ENCODE measurements at places on chromosomes 12 and 14.

GRCh38 chr12:52307836-52308805, 13.1 kb downstream of the KRT83 start:
- DNase-seq, result no peak

- no peak for DNase-seq
These were observed 5.0 kb downstream of the CAND1 start for GRCh38 chr12:67274186-67274585.

GRCh38 chr12:71135812-71136176, 22.0 kb downstream of the TSPAN8 start:
- no peak for DNase-seq

DNA sequence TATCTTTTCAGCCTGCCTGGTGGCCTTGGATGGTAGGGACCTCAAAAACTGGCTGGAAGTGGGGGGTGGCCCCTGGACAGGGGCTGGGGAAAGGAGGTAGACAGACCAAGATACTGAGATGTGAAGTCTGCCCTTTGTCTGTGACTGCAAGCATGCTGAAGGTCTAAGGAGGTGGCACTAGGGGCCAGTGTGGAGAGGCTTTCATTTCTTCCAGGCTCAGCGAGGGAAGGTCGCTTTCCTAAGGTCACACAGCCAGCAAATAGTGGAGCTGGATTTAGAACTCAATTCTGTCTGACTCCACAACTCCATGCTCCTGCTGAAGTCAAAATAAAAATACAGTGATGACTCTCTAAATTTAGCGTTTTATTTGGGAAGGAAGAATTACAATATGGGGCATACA, 11.3 kb upstream of the PLBD2 start:
- DNase-seq, result no peak

- no peak for DNase-seq
These were observed 31.4 kb downstream of the TMEM233 start for GRCh38 chr12:119624966-119625365.

- no peak for DNase-seq
These were observed 41.2 kb upstream of the CRY1 start for GRCh38 chr12:107134558-107134957.

GRCh38 chr12:64318605-64319004, 72.0 kb downstream of the C12orf56 start:
- no peak for DNase-seq

DNA sequence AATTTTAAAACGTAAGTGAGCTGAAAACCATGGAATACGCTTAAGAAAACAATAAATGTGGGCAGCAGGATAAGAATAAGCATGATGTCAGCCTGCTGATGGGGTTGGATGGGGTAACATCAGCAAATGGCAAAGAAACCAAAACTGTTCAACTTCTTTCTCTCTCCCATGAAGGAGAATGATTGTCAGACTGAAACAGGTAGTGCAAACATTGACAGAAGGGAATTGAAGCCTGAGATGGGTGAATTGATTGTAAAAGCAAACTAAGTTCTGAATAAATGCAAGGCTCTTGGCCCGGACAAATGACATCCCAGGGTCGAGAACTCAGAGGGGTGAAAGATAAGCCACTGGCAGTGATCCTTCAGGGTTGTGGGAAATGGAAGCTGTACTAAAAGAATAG, 182.6 kb downstream of the ETV6 start:
- DNase-seq, result no peak

DNA sequence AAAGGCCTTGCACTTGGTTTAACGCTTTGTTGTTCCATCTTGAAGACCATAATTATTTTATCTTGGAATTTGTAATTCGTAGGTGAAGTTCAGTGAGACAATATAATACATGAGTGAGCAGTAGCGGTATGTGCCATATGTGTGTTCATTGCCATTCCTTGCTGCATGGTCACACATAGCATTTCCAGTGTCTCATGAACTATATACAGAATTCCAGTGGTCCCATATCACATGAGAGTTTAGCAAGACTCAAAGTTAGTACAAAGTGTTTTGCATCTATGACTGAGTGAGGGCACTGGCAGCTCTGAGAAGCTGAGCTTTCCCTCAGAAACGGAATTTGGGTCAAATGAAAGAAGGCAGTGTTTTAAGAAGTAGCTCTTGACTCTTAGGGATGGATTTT, 359.8 kb downstream of the FOXG1 start:
- no peak for DNase-seq

- DNase-seq, result no peak
These were observed 3.3 kb downstream of the CD4 start for GRCh38 chr12:6792522-6793201.

DNA sequence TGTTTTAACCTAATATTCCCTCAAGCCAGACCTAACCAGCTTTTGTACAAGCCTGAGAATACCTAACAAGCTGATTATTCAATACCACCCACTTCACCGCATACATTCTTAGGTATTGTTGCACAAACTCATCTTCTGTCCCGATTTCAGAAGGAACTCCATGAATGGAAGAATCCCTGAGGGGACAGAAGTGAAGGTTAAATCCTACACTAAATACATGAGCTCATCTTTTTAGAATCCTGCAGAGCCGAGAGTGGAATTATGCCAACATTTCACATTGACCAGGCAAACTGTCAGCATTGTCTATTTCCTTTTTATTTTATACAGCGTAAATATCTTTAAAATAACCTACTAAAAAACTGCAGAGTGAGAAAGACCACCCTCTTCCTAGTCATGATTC, 140.7 kb upstream of the PRICKLE1 start:
- DNase-seq, result no peak

DNA sequence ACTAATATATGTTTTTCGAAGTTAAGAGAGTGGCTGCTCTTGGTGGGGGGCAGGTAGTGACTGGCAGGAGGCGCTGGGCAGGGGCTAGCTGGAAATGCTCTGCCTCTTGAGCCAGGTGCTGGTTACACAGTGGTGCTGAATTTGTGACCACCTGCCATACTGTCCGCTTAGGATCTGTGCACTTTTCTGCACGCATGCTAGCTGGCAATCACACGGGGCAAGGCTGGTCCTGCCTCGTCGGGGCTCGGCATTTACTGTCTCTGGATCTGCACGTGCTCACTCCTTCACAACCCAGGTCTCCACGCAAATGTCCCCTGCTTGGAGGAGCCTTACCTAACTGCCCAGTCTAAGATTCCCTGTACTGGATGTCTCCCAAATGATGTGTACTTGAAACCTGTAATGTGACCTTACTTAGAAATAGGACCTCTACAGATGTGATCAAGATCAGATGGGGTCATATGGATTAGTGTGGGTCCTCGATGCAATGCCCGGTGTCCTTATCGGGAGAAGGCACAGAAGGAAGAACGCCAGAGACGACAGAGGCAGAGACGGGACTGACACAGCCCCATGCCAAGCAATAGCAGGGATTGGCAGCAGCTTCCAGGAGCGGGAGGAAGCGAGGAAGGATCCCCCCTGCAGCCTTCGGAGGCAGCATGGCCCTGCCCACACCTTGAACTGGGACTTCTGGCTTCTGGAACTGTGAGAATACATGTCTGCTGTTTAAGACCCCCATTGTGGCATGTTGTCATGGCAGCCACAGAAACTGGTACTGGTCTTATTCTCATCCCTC, 59.5 kb downstream of the RBM19 start:
- DNase-seq, result no peak

DNA sequence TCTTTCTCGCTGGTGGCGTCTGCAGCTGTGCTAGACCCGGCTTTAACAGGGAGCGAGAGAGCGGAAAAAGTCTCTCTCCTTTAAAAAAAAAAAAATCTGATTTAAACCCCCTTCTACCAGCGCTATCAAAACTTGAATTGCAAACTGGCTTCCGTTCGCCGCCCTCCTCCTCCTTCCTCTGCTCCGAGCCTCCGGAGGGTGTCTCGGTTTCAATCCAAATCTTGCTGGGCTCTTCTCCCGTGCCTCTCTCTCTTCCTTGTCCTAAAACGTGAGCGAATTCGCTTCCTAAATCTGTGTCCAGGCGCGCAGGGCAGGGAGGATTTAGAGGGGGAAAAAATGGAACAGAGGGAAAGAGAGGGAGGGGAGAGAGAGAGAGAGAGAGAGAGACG, 272 bp downstream of the TBX3 start:
- DNase-seq, result no peak

GRCh38 chr14:93994919-93995682, 2.0 kb upstream of the CCDC197 start:
- DNase-seq, result no peak

GRCh38 chr12:83414981-83415380, 728.3 kb downstream of the TMTC2 start:
- no peak for DNase-seq

- no peak for DNase-seq
These were observed 3.7 kb downstream of the MYH6 start for GRCh38 chr14:23404331-23404900.

DNA sequence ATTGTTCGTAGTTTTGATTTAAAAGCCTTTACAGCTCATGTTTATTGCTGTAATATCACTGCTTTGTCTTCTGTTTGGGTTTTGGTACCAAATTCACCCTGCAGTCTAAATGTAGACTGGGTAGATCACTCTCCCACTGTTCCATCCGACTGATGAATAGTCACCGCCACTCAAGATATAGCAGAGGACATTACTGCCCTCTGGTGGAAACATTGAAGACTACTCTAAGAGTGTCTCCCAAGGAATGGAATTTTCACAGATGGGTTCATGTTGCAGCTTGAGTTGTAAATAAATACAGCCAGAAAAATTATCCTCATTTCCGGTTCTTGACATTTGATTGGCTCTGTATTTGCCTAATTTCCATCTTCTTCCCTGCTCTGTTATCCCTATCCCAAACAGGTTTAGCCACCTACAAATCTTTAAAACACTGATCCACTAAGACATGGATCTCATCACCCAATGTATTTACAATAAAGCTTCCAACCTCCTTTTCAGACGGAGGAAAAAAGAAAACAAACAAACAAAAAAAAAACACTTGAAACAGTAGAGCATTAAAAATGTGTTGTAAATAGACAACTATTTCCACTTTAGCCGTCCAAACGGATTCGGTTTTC, 198.3 kb upstream of the CPNE8 start:
- DNase-seq, result peak; percentile 27

DNA sequence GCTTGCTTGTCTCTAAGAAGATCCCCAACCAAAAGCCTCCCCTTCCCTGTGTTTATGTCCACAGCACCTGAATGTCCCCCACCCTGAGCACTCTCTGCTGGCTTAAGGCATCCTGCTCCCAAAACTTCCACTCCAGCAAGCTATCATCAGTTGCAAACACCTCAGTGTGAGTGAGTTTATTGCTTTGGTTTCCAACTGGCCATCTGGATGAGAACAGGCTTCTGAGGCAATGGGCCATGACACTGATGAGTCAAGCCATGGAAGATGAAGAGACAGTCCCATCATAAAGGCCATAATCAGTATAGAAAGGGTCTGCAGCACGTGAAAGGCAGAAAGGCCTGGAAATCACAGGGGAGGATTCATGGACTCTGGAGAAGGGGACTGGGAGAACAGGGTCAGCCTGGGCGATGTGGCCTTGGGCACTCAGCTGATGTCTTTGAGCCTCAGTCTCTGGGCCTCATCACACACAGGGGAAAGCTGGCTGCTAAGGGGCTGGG, 12.8 kb downstream of the CMKLR1 start:
- DNase-seq, result no peak

DNA sequence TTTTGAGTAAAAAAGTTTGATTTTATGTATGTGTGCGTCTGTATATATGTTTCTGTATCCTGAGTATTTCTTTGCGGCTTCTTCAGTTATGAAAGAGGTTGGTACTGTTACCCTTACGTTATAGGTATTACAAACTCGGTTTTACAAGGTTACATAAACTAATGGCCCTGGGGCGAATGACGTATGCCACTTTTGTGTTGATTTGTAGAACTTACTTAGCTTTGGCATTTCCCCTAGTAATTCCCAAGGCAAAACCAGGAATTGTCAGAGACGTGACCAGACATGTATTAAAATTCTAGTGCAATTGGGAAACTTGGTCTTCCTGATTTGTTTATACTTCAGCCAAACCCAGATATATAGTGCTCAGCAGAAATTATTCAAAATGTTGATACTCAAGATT, 93.3 kb downstream of the DUSP16 start:
- no peak for DNase-seq

DNA sequence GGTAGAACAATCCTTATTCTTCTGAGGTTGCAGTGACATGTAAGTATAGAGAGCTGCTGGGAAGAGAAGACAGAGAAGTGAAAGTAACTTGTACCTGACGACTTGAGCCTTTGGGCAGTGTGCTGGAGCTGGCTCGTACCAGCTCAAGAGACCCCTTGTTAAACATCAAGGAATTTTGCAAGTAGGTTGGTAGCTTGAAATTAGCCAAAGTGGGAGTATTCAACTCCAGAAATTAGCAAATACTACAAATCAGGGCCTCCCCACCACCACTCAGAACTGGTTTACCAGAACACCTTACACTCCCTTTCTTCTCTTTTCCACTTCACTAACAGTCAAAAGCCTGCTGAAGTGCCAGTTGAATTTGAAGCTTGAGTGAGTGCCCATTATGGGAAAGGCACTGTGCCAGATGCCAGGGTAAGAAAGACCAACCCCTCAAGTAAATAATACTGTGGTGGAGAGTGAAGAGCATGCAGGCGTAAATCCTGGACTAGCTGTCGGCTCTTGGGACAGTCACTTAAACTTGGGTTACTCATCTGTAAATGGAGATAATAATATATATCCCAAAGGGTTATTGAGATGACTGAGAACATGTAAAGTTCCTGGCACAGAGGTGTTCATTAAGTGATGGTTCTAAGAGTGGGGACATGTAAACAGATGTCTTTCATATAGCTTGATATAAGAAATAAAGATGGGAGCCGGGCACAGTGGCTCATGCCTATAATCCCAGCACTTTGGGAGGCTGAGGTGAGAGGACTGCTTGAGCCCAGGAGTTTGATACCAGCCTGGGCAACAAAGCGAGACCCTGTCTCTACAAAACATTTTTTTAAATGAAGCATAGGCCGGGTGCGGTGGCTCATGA, 27.0 kb upstream of the EID3 start:
- no peak for DNase-seq

DNA sequence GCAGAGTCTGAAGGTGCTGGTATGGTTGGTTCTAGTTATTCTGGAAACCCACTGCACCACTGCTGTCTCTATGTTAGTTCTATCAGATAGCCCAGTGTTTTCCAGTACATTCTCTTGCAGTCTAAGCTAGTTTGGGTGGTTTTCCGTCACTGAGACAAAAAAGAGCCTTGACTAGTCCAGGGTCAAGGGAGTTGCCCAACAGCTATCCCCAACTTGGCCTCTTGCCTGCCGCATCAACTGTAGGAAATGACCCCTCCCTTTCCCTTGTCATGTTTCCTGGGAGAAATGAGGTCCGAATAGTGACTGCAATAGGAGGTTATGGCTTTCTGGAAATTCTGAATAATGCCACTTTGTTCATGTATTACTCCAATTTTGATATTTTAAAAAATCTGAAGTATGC, 160.4 kb downstream of the EFCAB11 start:
- DNase-seq, result no peak

DNA sequence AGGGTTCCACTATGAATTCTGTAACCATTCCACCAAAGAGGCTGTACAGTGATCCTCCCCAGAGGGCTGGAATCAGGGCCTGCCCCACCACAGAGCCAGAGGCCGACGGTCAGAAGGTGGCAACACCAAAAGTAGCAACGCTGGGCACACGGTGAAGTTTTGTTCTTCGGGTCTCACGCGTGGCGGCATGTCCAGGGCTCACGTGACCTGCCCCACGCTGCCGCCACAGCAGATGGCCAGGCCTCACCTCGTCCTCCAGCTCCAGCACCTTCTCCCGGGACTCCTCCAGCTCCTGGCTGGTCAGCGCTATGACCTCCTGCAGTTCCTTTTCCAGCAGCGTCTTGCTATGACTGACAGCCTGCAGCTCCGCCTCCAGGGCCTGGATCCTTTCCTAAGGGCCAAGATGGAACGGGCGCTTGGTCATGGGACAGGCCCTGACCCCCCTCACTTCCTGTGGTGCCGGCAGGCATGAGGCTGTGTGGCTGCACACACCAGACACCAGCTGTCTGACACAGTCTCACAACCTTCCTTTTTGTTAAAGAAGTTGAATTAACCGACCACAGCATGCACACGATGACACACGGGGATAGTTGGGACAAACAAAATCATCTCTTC, 22.4 kb upstream of the ANKLE2 start:
- DNase-seq, result no peak

All from D721Med (cell line).